ENCODE measurements at places on chromosomes 12 and 14.
A peak's percentile ranks its signal among the peaks of the same experiment; 100 is the strongest.

- DNase-seq = no peak
Observed at GRCh38 chr14:88225721-88226120, 97.3 kb downstream of the KCNK10 start.

DNA sequence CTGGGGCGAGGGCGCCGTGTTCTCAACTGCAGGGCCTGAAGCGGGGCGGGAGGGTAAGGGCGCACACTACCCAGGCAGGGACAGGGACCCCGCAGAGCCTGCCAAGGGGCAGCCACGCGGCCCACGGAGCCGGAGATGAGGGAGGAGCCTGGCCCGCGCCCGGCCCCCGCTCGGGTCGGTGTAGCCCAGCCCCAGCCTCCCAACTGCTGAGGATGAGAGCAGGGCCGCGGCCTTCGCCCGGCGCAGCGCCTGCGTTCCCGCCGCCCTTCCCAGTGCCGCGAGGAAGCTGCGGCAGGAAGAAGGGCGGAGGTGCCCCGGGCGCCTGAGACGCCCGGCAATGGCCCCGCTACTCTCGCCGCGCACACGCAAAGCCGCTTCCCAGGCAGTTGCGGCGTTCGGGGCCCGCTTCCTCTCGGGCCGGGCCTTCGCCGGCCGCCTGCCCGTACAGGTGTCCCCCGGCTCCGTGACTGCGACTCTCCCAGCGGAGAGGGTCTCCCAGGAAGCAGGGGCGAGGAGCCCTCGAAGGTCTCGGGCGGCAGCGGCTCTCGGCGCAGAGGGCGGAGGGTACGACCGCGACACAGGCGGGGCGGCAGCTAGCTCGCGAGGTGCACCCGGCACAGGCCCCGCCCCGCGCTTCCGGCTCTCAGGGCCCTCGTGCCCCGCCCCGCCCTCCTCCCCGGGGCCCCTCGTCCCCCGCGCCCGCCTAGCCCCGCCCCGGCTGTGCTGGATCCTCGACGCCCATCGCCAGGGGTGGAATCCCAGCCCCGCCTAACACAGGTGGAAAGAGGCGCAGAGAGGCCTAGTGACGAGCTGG, 24.8 kb upstream of the YY1 start:
- DNase-seq = peak; percentile 91

GRCh38 chr12:48678551-48679185, 3.4 kb downstream of the KANSL2 start:
- DNase-seq = no peak

DNA sequence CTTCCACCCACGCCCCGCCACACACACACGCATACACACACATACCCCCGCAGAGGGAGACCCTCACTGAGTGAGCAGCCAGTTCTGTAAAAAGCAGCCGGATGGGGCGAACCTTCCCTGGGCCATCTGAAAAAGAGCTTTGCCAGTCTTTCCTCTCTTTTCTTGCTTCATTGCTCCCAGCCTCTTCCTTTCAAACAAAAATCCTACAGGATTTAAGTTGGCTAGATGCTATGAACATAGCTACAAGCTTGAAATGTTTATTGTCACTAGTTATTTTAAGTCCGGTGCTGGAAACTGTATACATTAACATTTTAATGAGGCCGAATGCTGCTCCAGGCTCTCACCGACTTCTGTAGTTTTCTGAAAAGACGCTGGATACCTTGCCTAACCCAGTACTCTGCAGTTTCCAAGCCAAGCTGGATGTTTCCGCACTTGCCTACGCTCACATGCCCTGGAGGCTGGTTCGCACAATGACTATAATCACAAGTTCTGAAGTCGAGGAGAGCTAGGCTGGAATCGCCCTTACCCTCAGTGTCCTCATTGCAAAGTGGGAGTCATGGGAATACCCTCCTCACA, 39.2 kb downstream of the LTBP2 start:
- DNase-seq = no peak

DNA sequence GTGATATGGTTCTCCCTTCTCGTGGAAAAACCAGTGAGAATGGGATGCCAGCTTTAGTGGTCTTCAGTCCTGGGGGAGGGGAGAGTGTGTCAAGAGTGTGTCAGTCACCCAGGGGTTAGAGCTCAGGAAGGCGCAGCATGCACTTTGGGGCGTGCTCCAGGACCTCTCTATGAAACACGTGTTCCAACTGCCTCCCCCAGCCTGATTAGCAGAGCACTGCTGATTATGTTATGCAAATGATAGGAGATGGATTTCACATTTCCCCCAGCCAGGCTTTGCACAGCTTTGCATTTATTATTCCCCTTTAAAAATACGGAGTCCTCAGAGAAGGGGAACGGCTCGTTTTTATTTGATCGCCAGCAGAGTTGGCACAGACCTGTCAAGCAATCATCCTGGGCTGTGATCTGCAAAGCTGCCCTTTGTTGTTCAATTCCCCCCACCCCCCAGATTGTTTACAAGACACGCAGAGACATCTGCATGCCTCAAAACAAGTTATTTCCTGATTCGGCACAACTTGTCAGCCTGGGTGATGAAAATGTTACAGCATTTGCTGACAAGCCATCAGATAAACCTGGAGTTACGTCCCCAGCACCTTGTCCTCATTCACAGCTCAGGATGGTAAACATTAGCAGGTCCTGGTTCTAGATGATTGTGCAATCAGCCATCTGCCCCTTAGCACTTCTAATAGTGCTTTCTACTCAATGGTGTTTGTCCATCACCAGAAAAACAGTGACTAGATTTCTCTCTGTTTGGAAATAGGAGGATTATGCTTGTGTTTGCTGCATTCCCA, 196.5 kb downstream of the NOVA1 start:
- DNase-seq = no peak

- no peak for DNase-seq
Observed at GRCh38 chr14:58535044-58535443, 102.7 kb upstream of the DACT1 start.

GRCh38 chr12:78171061-78171460, 340.4 kb downstream of the NAV3 start:
- DNase-seq = no peak

- DNase-seq = no peak
Observed at GRCh38 chr12:19142499-19142898, 13.0 kb downstream of the PLEKHA5 start.

GRCh38 chr14:72559669-72560255, 334.1 kb downstream of the DPF3 start:
- no peak for DNase-seq

DNA sequence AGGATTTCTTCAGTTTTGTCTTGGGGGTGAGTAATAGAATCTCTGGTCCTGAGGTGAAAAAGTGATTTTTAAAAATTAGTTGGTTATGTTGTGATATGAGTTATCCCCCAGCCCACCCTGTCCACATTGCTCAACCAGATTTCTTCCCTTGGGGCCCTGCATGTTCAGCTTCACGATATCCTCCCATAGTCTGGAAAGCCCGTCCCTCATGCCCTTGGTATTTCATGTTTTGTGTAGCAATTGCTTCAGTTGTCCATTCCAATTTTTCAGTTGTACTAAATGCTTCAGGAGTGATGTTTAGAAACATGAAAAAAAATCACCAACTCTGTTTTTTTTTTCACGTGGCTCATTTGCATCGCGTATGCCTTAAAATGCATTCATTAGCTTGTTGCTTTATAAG, 17.5 kb upstream of the BICD1 start:
- DNase-seq = no peak
